ENCODE measurements at places on chromosomes 5 and 9.

DNA sequence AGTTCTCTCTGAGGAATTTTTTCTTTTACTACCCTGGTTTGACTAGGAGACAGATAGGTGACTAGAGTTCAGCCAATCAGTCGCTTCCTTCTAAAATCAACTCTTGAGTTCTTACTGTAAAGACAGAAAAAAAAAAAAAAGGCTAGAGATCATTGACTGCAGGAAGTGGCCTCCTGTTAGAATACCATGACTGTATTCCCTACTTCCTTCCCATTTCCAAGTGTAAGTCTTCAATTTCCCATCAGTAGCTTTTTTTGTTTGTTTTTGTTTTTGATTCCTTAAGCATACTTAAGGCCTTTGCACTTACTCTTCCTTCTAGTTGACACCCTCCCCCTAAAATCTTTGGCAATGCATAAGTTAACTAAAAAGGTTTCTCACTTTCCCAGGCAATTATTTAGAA, 154.3 kb downstream of the HMHB1 start:
- DNase-seq, result no peak

DNA sequence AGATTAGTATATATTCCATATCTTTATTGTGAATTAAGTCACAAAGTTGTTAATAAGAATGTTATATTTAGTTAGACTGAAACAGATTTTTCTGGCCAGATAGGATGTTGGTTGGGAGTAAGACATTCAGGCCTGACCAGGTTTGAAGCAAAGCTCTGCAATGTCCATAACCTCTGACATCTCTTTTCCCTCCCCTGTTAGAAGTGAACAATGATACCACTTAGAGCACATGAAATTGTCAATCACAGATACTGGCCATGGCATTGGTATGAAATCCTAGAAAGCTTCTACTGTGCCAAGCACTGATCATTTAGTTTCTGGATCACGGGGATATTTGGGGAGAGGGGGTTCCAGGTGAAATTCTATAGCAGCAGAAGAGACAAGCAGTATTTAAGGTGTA, 1455.1 kb upstream of the CDH9 start:
- DNase-seq, result no peak

GRCh38 chr5:146873186-146873917, 5.2 kb downstream of the PPP2R2B start:
- no peak for DNase-seq

DNA sequence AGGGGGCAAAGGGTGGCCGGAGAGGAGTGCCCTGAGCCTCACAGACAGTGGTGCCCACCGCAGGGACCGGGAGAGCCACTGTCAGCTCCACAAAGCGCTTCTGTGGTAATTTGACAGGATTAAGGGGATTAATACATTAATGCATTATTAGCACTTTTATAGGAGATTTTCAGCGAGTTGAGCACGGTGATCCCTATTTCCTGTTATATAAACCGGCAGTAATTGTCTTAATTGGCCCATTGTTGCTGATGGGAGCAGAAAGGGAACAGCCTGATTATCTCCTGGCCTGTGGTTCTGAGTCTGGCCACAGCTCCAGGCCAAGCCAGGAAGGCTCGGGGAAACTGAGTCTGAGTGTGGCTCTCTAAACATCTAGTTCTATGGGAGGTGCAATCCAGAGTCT, 423.6 kb downstream of the CDK5RAP2 start:
- peak; percentile 83 for DNase-seq

DNA sequence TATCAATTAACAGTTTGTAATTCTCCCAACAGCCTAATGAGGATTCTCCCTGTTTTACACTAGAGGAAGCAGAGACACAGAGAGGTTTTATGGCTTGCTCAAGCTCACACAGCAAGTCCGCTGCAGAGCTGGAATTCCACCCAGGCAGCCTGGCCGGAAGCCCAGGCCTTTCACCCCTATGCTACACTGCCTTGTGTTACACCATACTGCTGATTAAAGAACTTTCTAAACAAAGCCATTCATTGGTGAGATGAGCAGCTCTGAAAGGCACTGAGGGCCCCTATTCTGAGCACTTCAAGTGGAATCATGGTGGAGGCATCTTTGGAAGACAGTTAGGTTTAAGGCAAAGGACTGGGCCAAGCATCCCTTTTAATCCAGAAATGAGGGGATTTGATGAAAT, 14.7 kb upstream of the LARP1 start:
- DNase-seq, result no peak

- no peak for DNase-seq
Measured at GRCh38 chr5:38892363-38892762, 46.6 kb downstream of the OSMR start.

DNA sequence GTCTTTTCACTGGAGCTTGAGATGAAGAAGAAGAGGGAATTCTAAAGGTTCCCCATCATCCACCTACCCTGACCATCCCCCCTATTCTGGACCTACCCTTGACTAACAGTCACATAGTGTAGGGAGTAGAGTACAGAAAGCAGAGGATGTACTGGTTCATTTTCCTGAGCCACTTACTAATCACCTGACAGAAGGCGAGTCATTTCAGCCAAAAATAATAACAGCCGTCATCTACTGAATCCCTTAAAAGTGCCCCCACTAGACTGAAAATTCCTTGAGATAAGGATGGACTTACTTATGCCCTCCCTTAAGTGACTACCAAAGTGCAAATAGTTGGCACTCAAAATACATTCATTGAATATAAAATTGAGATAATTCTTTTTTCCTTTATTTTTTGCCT, 112.2 kb downstream of the FOXD1 start:
- no peak for DNase-seq

DNA sequence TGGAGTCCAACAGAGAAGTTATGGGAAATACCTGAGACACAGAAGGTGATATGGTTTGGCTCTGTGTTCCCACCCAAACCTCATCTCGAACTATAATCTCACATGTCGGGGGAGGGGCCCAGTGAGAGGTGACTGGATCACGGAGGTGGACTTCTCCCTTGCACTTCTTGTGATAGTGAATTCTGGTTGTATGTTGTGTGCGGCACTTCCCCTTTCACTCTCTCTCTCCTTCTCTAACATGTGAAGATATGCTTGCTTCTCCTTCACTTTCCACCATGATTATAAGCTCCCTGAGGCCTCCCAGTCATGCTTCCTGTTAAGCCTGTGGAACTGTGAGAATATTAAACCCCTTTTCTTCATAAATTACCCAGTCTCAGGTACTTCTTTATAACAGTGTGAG, 96.1 kb downstream of the TMEM232 start:
- DNase-seq, result no peak

DNA sequence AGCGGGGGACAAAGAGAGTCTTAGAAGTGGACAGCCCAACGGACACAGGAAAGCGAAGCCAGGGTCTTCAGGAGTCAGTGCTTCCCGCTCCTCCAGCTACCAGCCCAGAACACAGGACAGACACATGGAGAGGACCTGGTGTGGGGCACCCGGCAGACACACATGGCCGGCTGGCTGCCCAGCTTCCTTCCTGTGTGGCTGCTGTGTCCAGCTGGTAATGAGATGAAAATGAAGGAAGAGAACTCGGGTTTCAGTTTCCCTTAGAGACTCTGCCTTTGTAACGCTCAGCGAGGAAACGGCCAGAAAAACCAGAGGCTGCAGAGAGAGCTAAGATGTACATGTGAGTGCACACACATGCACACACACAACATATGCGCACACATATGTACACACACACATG, 87.5 kb downstream of the SECISBP2 start:
- DNase-seq, result no peak

- DNase-seq, result no peak
Measured at GRCh38 chr5:41809128-41809527, 61.1 kb downstream of the OXCT1 start.

- no peak for DNase-seq
Measured at GRCh38 chr9:18299449-18299848, 174.5 kb upstream of the ADAMTSL1 start.

DNA sequence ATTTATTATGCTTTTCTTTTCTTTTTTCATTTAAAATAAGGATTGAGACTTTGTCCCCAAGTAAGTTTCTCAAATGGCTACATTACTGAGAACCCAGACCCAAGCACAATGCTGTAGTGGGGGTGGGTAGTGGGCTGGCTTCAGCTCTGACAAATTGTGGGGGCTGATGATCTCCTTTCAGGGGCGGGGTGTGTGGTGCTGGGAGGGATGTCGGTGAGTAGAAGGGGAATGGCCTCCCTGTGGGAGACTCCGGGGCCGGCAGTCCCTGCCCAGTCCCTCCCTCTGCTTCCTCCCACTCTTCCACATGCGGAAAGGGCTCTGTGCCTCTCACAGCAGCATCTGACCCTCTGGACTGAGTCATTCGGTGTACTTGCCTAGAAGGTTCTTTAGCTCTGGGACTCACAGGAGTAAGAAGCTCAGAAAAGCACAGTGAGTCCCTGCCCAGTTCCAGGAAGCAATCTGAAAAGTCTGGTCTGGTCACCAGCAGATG, 14.3 kb downstream of the CD180 start:
- DNase-seq, result no peak

DNA sequence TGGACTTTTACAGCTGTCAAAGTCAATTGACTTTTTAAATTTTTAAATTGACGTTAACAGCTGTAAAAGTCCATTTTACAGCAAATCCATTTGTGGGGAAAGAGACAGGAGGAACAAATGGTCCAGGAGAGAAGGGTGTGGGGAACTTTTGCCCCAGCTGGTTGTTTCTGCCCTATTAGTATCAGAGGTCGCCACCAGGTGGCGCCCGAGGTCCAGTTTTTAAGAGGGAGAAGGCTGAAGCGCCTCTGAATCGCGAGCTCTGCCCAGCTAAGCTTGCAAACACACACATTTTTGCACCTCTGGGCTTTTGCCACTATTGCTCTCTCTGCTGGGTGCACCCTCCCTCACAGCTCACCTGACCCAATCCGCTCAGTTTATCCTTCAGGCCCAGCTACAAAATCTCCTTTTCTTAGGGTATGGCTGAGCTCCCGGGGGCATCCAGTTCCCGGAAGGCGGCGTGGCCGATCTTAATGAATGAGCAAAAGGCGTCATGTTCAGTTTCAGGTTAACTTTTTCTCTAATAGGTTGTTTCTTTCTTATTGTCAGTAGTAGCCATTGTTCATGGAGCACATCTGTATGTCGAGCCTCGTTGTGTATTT, 6.3 kb upstream of the TTLL11 start:
- peak; percentile 89 for DNase-seq

DNA sequence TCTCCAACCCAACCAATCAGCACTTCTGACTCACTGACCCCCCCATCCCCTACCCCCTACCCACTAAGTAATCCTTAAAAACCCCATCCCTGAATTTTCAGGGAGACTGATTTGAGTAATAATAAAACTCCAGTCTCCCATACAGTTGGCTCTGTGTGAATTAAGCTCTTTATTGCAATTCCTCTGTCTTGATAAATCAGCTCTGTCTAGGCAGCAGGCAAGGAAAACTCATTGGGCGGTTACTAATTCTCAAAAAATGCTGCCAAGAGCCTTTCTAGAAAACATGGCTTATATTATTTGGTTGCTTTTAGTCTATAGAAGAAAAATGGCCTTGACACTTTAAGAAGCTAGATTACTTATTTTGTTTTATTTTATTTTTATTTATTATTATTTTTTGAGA, 131.7 kb downstream of the SUSD1 start:
- no peak for DNase-seq

DNA sequence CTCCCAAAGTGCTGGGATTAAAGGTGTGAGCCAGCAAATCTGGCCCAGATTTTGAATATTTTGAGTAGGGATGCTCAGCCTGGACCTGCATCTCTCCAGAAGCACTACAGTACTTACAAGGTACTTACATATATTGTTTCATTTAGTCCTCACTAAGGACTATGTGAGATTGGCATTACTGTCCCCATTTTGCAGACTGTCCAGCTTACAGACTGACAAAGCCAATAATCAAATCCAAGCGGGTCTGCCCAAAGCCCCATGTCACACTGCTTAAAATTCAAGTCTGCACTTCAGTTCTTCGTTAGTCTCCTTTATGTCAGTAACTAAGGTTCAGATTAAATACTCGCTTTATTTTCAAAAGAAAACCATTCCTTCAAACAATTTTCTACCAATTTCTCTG, 7.1 kb downstream of the MAPKAP1 start:
- DNase-seq, result no peak

- no peak for DNase-seq
Measured at GRCh38 chr5:53479045-53479589, 1.3 kb upstream of the FST start.

DNA sequence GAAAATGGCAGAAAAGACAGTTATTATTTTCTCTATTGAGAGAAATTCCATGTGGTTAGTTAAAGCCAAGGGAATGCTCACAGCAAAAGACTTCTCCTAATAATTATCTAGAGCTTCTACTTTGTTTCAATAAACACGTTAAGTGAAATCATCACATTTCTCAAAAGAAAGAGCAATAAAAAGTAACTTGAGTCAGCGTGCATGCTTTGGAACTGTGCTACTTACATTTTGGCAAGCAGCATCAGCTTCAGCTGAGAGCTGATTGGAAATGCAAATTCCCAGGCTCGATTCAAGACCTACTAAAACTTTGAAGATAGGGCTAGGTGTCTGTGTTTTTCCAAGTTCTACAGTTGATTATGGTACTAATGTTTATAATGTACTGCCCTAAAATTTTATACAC, 132.1 kb downstream of the CDH18 start:
- no peak for DNase-seq

- DNase-seq, result no peak
Measured at GRCh38 chr5:143760131-143760505, 51.8 kb upstream of the HMHB1 start.

- no peak for DNase-seq
Measured at GRCh38 chr5:82772281-82772680, 304.9 kb downstream of the TMEM167A start.

DNA sequence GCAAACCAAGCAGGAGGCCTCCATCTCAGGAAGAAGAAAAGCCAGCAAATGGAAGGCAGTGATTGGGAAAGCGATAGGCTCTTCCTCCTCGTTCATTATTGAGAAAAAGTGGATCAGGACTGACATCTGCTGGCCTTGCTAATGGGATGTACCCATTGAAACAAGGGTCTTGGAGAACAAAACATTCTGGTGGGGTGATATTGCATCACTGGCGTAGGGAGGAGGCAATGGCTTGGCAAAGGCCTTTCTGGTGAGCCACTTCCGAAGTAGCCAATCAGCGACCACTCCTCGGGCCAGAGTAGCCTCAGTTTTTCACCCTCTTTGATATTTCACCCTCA, 86.7 kb upstream of the NFIB start:
- peak; percentile 92 for DNase-seq

DNA sequence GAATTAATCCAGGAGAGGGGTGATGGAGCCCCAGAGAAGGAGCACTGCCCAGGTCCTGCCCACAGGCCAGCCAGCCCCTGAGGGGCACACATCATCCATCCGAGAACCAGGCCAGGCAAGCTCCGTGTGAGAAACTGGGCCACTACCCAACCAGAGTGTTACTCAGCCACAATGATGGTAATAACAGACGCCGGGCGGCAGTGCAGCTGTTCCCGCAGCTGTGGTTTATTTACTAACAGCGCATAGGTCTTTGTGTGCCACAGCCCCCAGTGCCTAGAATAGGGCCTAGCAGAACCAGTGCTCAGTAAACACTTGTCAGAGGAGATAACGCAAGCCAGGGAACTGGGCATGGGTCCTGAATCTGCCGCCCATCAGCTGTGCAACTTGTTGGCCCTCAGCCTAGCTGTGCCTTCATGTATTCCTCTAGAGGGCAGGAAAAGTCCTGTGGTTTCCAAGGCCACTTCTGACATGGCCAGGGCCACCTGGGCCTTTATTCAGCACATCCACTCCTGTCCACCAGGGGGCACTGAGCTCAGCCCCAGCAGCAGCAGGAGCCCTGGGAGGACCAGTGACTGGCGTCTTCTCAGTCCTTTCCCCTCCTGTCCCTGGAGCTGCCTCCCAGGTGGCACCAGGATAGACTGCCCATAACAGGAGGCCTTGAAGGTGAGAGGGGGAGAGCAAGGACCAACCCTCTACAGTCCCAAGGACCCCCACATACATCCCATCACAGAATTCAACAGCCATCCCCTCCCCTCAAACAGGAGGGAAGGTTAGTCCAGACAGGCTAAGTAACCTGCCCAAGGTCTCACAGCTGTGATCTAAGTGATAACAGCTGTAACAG, 2.1 kb downstream of the MXD3 start:
- DNase-seq, result peak; percentile 80

All from NCI-H82 (cell line).